ENCODE measurements at places on chromosomes 6 and 20.

DNA sequence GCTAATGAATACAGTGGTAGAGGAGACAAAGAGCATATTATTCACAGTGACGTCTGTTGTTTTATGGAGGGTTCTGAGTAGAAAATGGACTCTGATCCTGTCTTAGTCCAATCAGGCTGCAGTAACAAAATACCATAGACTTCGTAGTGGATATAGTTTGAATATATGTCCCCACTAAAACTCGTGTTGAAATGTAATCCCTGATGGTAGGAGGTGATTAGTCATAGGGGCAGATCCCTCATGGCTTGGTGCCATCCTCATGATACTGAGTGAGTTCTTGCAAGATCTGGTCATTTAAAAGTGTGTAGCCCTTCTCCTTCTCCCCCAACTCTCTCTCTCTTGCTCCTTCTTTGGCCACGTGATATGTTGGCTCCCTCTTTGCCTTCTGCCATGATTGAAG is 82.5 kb downstream of the CD83 start:
- DNase-seq: no peak

DNA sequence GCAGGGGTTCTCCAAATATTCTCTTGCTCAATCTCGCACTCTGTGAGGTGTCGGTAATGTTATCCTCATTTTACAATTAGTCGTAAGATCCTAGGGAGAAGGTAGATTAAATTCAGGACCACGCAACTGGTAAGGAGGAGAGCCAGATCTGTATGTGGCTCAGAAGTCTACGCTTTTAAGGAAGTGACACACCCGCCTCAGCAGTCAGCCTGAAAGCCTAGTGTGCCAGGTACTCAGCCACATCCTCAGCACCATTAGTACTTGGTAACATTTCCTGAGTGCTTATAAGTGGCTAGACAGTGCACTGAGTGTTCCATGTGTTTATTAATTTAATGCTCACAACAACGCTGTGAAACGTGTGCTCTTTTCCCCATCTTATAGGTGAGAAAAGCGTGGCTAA is 63.7 kb downstream of the DHX35 start:
- no peak for DNase-seq

DNA sequence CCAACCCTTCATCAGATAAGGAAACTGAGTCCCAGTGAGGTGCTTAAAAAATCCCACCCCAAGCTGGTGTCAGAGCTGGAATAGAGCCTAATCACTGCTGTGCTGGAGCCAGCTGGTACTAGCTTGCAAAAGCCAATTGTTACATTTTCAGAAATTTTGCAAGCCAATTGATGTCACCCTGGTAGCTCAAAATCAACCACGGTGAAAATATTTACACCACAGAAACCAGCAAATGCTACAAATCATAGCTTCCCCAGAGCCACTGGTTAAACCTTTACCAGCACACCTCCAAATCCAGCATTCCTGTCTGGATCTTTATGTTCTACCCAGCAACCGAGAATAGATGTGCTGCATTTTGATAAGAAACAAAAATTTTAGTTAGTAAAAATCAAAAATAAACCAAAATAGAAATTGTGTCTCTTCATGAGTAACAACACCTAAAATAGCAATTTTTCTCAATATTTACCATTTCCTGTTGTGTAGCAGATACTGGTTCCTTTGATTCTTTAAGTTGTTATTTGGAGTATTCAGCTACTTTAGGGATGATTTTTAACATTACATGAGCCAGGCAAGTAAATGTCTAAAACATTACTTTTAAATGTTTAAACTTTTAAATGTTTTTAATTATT is 7.2 kb upstream of the LCA5 start:
- no peak for DNase-seq

DNA sequence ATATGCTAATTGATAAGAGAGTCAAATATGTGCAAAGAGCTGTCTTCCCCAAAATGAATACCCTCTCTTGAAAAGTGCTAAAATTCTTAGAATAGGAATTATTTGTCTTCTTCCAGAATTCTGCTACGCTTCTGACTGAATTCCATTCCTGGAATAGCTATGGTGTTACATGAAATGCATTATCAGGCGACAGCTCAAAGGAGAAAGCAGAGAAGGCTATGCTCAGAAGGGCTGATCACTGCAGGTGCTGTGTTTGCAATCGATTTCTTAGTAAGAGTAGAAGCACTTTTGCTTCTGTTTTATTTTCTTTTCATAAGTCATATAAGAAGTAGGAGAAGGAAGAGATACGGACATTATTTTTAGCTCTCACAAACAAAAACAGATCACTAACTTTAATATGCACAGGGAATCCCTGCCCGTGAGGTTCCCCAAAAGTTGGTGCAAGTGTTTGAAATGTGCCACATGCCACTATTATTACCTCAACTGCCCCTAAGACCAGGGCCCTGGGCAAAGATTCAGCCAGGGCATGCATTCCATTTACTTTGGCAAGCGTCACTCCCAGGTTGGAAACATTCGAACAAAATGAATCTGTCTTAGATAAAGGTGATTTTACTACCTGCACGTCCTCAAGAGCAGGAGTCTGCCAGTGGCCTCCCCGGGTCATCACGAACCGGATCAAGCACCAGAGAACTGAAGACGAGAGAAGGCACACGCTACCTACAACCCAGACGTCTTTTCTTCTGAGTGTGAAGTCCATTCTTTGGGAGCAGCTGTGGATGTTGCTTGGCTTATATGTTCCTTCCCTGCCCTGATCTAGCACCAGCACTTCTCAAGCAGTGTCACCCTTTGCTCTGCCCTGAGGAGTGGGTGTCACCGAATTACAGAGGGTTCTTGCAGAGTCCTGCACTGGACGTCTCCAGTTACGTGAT is 7.2 kb downstream of the MYLK4 start:
- no peak for DNase-seq

GRCh38 chr6:137167702-137168377 is 5.6 kb downstream of the IL22RA2 start:
- no peak for DNase-seq

DNA sequence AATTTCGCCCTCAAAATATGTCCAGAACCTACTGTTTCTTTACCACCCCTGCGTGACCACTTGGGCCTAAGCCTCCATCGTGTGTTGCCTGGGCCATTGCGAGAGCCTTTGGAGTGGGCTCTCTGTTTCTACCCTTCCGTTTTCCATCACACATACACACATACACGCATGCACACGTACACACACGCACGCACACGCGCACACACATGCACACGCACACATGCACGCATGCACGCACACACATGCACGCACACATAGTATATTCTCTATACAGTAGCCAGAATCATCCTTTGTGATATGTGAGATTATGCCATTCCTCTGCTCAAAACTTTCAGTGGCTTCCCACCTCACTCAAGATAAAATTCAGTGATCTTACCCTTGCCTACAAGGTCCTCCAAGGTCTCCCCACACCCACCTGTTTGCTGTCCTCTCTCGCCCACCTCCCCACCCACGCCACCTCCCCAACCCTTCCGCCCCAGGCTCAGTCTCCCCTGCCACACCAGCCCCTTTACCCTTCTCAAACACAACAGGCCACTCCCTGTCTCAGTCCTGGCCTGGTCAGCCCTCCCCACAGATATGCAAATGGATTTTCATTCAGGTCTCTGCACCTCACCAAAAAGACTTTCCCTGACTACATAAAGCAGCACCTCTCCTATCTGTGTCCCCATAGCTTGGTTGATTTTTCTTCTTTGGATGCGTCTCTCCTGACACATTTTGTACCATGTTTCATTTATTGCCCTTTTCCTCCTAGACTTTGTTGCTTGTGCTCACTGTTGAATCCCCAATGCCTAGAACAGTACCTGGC is 559.6 kb downstream of the CD83 start:
- DNase-seq: no peak

- DNase-seq: no peak
Measured at GRCh38 chr6:167294241-167294640, 3.1 kb downstream of the UNC93A start.

DNA sequence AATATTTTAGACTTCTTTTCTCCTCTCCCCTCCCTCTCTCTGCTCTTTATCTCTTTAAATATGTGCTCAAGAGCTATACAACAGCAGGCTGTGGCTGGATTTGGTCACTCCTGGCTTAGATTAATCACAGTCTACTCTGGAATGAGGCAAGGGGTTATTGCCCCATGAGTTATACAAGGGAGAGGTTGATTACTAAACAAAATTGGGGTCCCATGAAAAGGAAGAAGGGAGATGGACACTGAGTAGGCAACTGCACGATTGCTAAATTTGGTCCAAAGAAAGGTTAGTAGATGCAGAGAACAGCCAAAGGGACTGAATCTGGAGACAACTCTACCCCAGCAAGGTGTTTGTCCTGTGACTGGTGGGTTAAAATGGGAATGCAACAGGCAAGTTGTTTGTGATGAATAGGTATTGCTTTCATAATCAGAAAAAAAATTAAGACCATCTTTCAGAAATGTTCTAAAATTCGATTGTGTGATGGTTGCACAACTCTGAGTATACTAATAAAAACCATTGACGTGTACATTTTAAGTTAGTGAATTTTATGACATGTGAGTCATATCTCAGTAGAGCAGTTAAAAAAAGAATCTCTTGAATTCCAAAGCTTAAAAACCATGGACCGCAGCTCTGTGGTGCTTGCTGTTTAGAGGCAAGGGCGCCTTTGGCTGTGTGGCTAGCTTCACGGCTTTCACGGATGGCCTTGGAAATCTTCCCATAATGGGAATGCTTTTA is 57.1 kb downstream of the KIZ start:
- peak; percentile 39 for DNase-seq

GRCh38 chr6:162710936-162711335 is 16.6 kb downstream of the PRKN start:
- no peak for DNase-seq

GRCh38 chr6:137780447-137781034 is 86.5 kb upstream of the TNFAIP3 start:
- DNase-seq: no peak

DNA sequence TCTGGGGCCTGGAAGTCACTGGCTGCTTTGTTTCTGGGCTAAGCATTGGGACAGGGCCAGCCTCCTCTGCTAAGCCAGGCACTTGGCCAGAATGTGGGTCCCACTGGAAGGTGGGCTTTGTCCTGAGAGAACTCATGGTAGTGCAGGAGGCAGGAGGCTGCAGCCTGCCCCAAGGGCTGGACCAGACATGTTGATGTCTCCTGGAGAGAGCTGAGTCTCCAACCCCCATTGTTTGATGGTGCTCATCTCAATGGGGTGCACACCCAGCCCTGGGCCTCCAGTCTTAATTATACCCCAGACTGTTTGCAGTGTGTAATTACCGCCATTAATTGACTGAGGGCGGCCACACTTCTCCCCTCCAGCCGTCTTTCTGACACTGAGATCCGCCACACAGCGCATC is 220.5 kb upstream of the PMEPA1 start:
- DNase-seq: no peak

DNA sequence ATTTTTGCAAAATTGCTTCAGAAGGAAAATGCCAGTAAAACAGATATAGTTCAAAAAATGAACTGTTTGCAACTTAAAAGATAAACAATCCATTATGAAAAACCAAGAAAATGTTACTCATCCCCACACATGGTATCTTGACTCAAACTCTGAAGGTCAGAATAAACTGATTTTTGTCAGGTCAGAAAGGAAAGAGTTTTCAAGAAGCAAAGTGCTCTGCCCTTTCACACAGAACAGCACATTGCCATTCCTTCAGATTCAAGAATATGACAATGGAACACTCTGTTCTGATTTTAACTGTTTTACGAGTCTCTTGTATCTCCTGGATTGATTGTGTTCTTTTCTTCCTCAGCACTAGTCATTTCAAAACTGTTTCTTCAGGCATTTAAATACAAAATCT is 33.8 kb upstream of the NT5E start:
- no peak for DNase-seq

DNA sequence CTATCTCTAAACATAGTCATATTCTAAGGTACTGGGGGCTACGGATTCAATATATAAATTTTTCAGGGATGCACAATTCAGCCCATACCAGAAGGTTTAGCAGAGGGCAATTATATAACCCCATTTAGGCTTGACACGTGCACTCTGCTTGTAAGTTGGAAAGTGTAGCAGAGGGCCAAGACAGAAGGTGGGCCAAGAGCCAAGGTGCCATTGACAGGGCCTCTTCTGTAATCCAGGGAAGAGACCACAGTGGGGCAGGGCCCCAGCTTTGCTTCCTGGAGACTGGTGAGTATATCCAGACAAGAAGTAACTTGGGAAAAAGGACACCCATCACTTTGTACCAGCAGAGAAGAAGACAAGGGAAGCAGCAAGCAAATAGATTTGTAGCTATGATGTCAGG is 672.4 kb upstream of the MARCKS start:
- peak; percentile 28 for DNase-seq

DNA sequence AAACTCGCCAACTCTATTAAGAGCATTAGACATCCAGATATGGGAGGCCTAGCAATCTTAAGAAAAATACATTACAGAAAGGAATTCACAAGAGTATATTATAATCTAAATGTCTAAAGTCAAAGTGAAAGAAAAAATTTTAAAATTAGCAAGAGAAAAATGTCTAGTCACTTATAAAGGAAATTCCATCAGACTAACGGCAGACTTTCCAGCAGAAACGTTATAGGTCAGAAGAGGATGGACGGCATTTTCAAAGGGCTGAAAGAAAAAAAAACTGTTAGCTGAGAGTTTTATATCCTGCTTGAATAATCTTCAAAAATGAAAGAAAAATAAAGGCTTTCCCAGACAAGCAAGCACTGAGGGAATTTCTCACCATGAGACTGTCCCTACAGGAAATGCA is 269.0 kb downstream of the HDGFL1 start:
- no peak for DNase-seq

DNA sequence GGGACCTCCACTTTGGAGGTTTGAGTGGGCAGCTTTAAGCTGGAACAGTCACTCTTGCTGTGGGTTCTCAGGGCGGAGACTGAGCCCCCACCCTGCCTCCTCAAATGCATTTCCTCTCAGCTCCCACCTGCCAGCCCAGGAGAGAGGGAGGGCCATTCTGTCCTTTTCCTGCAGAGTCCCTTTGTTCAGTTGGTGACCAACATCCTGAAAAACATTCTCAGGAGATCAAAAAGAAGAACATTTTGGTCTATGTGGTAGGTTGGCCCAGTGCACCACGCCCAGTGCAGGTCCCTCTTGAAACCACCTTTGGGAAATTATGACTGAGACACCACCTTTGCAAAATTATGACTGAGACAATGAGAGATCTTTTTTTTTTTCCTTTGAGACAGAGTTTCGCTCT is 13.4 kb downstream of the SLC52A3 start:
- DNase-seq: no peak

DNA sequence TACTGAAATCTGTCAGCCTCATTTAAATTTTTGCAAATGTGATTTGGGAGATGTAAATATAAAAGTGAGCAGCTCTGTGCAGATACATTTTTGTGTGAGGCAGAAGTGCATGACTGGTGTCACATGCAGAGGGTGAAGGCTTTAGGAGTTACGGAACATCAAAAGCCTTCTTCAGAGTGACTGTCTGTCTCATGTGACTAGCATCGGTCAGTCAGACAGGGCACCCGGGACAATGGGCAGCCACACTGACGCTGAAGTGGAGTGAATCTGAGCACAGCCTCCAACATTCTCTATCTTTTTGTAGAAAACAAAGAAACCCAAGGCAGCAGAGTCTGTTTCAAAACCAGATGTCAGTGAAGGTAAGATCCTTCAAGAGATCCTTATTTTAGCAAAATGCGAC is 7.9 kb upstream of the FAM209A start:
- no peak for DNase-seq

Measured in femur (tissue), 1 donor.